ENCODE measurements at places on chromosomes 12 and 14. TPM values are rescaled to one million over a fixed set of nuclear protein-coding genes. Genes with fewer than 3 reads are reported as not detected.

GRCh38 chr14:89673512-89674225 lies 256.6 kb upstream of the FOXN3 start:
- DNase-seq = no peak
- no peaks in the 10 kb centered on the region for H3K4me1 ChIP-seq
- no peaks in the 10 kb centered on the region for H3K27me3 ChIP-seq

The C1RL gene
- 13.3 TPM for total RNA-seq

The DDN gene
- total RNA-seq = 19.2 TPM

The SPX gene
- 12.9 TPM for total RNA-seq

The ANKRD33 gene
- 0.04 TPM for total RNA-seq

The OAS1 gene
- 3.6 TPM for total RNA-seq

The HOTAIR gene
- 1.8 TPM for total RNA-seq

All from muscle of leg (tissue), 16 donors.